GM12864 (cell line): ENCODE measurements at places on chromosomes 12 and 14.

- DNase-seq = no peak
Measured at GRCh38 chr14:29820785-29821184, 106.9 kb downstream of the PRKD1 start.

DNA sequence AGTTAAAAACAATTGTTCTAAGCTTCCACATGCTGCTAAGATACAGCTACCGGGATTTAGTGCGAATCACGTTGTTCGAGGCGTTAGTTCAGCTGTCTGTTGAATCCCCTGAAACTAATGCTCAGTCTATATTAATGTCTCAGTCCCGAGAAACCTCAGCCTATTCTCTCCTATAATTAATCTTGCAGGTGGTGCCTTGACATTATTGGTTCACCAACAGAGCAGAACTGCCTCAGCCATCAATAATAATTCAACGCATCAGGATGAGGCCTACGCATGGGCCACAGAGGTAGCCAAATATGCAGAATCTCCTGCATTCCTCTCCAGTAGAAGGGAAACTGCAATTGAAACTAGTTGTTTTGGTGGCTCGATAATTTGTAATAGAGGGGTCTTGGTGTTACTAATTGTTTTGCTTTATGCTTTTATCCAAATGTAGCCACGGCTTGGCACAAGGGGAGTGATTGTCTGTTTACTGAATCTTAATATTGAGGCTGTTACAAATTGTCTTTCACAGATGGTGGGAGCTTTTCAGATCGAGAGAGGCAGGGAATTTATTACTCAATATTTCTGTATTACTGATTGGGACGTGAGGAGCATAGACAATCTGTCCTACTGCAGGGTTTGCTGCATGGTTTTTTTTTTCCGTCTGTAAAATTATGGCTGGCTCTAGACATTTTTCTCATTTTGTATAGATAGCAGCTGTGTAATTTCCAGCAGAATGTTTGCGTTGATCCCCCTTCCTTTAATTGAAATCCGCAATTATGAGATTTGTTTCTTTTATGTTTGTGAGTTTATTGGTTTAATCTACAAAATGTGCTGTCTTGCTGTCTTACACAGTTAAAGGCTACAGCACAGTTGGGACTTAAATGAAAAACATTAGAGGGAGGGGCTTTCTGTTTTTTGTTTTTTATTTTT is 1036.5 kb upstream of the NOVA1 start:
- DNase-seq = no peak

DNA sequence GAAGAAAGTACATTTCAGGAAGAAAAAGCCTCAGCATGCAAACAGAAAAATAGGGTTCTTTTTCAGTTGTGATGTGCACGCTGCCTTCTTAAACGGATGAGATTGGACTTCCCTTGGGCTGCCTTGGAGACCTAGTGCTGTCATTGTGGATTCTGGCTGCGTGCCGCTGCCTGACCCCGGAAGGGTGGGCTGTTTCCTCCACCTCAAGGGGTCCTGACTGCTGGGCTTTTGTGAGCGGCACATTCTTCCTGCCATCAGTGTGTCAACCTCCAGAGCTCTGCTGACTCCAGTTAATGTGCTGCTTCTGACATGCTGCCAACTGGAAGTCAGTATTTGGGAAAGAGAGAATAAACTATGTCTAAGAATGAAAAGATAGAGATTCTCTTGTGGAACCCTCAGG is 25.1 kb downstream of the CCNK start:
- DNase-seq = no peak

- DNase-seq = no peak
Measured at GRCh38 chr14:69037790-69038454, 58.8 kb upstream of the ACTN1 start.

GRCh38 chr12:62873826-62874448 is 61.0 kb downstream of the PPM1H start:
- no peak for DNase-seq

GRCh38 chr14:22475381-22475780 is 113.6 kb downstream of the DAD1 start:
- DNase-seq = no peak

DNA sequence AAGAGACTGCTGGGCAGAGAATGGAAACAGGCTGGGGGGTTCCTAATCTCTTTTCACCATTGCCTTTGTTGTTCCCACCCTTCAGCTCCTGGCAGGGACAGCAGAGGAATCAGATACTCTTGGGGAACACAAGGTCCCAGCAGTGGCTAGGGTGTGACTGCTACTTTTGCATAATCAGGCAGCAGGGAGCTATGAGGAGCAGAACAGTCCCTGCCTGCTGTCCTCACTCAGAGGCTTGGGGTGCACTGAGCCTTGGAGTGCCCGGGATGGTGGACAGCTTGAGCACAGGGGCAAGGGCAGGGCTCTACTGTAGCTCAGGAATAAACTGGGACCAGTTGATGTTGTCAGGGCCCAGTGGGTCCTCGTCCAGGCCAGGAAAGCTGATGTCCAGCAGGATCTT is 1.5 kb upstream of the TEX52 start:
- no peak for DNase-seq

- DNase-seq = no peak
Measured at GRCh38 chr12:97456571-97457188, 5.9 kb upstream of the RMST start.

GRCh38 chr14:76597387-76597786 is 163.9 kb upstream of the VASH1 start:
- no peak for DNase-seq

GRCh38 chr12:76060111-76060510 is 24.4 kb downstream of the NAP1L1 start:
- no peak for DNase-seq

DNA sequence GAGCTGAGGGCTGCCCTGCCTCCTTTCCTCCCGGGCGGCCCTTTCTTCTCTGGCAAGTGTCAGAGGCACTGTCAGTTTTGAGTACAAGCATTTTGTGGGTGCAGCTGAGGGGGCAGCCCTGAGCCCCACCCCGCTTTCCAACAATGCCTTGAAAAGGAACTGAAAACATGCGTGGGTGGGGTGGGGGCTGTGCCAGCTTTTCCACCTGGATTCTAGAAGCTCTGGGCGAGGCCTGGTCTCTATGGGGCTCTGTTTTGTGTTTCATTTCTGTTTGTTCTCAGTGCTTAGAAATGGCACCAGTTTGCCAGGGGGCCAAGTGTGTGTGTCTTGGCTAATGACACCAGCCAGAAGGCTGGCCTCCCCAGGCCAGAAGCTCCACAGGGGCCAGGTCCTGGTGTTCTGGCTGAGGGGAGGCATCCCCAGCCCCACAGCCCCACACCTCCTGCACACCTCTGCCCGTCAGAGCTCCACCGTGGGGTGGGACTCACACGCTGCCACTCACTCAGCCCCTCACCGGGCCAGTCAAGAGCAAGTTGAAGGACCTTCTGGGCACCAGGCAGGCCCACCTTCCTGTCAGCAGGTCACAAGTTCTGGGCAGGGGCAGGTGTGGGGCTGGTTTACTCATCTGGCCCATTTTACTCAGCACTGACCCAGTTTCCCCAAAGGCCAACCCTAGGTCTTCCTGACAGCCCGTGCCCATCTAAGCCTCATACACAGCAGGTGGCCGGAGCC is 155.1 kb downstream of the CALM1 start:
- no peak for DNase-seq

DNA sequence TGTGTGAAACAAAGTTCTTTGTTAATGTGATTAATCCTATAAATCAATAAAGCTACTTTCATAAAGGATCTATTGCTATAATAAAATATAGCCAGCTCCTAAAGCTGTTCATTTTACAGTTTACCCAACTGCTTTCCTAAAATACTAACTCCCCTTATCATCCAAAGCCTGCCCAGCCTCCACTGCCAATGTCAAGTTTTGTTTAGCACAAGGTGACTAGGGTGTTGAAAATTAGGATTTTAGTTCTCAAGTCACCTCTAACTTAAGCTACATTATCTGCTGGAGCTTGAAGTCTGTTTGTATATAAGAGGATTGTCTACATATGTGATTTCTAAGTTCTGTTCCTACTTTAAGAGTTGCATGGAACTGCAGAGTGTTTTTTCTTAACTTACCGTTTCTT is 86.3 kb downstream of the CCER1 start:
- DNase-seq = no peak

DNA sequence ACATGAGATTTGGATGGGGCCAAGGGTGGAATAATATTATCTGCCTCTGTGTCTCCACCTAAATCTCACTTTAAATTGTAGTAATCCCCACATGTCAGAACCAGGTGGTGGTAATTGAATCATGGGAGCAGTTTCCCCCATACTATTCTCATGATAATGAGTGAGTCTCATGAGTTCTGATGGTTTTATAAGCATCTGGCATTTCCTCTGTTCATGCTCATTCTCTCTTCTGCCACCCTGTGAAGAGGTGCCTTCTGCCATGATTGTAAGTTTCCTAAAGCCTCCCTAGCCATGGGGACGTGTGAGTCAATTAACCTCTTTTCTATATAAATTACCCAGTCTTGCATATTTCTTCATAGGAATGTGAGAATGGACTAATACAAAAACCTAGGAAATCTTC is 29.9 kb downstream of the TSPAN19 start:
- DNase-seq = no peak

DNA sequence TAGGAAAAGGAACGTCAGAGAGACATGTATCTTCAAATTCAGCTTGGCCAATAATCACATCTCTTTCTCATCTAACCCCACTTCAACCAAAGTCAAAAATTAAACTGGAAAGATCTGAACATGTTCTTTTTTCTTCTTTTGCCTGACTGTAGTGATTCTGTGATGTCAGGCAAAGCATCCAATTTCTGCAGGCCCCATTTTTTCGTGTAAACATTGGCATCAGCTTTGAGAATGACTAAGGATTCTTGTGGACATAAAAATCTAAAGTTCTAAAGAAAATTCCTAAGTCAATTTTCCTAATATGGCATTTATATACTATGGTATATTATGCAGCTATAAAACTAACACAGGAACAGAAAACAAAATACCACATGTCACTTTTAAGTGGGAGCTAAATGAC is 89.1 kb downstream of the STXBP6 start:
- no peak for DNase-seq

- no peak for DNase-seq
Measured at GRCh38 chr12:121238604-121239350, 28.8 kb downstream of the P2RX4 start.

GRCh38 chr12:71036526-71036925 is 116.0 kb upstream of the PTPRR start:
- DNase-seq = no peak

DNA sequence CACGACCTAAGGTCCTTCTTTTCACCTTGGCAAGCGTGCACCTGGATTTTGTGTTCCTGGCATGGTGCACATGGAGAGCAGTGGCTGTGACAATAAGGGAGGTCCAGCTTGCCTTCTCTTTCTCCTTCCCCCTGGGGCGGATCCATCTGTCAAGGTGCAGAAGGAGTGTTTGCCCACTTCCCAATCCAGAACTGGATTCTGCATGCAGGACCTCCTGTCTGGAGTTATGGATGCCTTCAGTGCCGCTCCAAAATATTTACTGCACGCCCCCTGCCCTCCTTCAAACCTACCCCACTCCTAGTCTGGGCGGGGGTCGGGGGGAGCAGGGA is 192.7 kb downstream of the DPF3 start:
- DNase-seq = no peak

DNA sequence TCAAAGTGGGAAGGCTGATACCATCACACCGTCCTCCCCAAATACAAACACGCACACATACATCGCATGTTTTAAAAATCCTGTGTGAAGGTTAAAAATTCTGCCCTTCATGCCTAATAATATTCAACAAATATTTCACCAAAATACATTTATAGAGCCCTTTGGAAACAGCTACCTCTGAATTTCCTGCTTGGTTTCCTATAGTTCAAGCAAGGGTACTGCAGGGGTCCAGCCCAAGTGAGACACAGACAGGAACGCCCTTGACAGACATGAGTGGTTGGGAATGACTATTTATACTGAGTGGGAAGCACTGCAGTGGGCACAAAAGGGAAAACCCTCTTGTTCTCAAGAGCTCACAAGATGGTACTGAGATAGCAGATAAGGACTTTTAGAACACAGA is 51.0 kb downstream of the ST8SIA1 start:
- DNase-seq = no peak

- DNase-seq = no peak
Measured at GRCh38 chr12:10982244-10982643, 4.5 kb downstream of the TAS2R50 start.

DNA sequence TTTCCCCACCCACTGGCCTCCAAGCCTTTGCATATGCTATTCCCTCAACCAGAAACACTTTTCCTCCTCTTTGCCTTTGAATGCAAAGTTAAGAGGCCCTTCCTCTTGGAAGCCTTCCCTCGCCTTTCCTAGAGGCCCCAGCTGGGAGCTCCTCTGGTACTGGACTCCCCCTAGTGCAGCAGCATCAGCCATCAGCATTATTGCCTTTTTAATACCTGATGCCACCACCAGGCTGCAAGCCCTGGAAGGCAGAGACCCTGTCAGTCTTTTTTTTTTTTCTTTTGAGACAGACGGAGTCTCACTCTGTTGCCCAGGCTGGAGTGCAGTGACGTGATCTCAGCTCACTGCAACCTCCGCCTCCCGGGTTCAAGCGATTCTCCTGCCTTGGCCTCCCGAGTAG is 19.1 kb upstream of the PLA2G1B start:
- DNase-seq = no peak

DNA sequence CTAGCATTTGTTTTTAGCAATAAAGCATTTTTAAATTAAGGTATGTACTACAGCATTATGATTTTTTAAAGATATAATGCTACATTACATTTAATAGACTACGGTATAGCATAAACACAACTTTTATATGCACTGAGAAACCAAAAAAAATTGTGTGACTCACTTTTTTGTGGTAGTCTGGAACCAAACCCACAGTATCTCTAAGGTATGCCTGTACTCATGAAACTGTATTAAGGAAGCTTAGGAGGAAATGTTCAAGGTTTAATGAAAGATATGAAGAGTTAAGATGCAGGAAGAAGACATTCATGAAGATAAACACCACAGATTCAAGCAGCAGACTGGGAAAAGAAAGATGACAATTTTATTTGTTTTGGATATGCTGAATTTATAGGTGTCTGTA is 51.7 kb downstream of the PPP1R12A start:
- no peak for DNase-seq
